Iris pigment epithelial cell (primary cell): ENCODE measurements at places on chromosomes 6 and 20.

- DNase-seq, result no peak
Measured at GRCh38 chr6:134105940-134106339, 53.5 kb upstream of the SLC2A12 start.

DNA sequence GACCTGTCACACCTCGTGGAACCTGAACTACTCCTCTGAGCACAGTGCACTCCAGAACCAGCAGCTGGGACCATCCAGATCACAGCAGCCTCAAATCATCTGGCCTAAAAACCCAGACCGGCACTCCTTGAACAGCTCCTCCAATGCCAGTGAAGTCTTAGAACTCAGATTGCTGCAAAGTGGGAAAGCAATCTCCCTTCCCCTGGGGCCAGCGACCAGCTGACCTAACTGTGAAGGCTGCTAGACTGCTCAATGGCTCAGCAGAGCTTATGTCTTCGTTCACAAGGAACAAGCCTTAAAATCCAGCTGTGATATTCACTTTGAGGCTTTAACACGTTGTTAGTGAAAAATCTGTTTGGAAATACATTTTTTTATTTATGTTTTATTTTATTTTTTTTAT lies 243.2 kb downstream of the ANKRD60 start:
- DNase-seq, result no peak

DNA sequence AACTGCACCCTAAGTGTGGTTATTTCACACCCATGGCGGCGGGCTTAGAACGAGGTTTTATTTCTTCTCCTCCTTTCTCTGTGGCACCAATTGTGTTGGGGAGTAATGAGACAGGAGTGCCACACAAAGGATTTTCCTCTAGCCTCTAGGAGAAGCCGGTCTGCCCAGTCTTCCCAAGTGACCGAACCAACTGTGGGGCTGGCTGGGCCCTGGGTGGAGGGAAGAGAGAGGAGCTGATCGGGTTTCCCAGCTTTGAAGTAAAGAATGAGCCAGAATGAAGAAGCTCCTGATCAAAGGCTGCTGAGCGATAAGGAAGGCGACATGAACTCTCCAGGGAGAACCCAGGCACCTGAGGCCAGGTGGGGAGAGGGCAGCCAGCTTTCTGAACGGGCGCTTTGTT lies 616.0 kb upstream of the BTBD3 start:
- no peak for DNase-seq

DNA sequence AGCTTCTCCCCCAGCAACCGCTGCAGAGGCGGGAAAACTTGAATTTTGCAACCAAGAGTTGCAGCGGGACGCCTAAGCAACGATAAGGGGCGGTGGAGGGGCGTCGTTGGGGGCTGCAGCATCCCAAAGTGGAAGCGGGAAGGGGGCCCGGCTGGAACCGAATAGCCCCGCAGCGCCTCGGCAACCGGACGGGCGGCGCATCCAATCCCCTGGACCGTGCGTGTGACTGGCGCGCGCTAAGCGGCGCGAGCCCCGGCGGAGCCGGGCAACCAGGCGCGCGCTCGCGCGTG lies 670 bp upstream of the PARD6B start:
- no peak for DNase-seq

DNA sequence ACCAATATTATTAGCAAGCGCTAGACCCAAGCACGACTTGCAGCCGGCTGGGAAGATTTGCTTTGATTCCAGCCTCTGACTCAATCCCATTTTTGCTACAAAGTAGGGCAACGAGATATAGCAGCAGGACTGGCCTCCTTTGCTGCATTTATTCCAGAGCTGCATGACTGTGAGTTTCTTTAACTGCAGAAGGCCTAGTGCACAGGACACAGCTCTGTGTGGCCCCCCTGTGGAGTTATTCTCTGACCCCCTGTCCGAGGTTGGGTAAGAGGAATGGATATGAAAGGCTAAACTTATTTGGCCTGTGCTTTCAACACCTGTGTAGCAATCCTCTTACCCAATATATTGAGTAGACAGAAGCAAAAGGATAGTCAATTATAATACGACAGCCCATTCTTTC lies 133.3 kb upstream of the SPTLC3 start:
- DNase-seq, result no peak

- no peak for DNase-seq
Measured at GRCh38 chr6:37338745-37339255, 15.0 kb upstream of the RNF8 start.

DNA sequence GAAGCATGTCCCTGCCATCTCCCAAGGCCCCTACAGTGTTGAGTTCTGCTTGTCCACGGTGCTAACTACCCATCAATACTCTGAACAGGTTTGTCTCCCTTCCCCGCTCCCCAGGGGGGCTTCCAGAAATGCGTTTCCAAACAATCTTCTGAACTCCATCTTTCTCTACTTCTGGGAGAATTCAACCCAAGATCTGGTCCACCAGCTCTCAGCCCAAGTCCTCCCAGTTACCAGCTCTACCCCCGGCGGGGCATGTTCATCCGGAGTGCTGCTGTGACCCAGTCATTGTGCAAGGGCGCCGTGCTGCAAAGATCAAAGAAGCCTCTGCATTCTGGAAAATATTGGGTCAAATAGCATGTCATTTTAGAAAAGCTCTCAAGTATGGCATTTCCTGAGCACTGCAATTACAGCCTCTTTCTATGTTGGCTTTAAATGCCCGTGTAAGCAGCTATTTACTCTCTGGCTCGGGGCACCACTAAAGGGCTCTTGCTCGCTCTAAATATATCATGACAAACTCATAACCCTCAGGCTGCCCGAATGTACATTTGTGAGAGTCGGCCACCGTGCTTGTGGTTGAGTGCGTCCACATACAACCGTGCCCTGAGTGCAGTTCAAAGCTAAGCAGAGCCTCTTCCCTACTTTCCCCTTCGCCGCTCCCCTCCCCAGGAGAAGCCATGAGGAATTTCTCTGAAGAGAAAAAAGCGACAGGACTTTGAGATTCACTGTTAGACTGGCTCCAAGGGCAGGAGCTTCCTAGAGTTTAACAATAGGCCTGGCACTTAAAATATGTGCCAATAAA lies 71.6 kb downstream of the BANF2 start:
- DNase-seq, result no peak
